ENCODE measurements at places on chromosomes 12 and 14.
A peak's percentile ranks its signal among the peaks of the same experiment; 100 is the strongest.

DNA sequence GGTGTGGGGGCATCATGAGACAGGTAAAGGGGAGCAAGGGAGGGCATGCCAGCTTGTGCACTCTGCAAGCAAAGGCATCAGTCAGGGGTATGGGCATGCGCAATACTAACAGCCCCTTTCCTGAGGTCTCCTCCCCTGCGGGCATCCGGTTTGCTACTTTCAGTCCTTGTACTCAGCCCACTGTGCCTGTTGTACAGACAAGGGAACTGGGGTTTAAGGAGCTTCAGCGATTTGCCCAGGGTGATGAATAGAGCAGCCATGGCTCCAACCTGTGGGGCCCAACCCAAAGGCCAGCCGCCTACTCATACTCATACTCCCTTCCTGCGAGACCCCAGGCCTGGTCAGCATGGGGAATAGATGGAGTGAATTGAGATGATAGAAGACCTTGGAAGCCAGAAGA, 66.7 kb downstream of the GALNT16 start:
- no peak for DNase-seq

- DNase-seq = no peak
These were observed 4.6 kb upstream of the MFAP5 start for GRCh38 chr12:8667270-8667669.

DNA sequence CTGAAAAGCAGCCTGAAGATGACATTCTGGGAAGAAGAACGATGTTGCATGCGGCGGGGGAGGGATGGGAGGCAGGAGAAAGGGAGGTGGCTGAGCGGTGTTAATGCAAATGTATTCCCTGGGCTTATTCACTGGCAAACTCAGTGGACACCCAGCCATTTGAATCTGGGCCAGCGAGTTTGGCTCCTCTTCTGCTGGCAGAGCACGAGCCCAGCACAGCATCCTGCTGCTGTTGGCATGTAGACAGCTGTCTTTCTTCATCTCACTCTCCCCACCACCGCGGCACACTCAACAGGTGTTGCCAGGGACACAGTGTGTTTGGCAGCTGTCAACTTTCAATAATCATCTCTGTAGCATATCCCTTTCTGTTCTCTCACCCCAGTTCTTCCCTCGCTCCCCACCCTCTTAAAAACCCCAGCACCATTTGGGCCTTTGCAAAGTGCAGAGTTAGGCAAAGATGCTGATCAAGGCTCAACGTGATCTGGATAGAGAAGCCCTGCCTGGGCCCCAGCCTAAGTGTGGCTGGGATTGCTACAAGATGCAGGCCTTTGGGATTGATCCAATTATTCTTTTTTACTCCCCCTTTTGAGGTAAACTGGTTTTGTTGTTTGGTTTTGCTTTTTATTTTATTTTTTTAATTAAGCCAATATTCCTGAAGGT, 131.9 kb downstream of the EXOC5 start:
- peak; percentile 77 for DNase-seq

- DNase-seq = no peak
These were observed 25.6 kb upstream of the NFYB start for GRCh38 chr12:104163631-104164030.

GRCh38 chr12:1702713-1703112, 11.8 kb downstream of the ADIPOR2 start:
- DNase-seq = no peak

DNA sequence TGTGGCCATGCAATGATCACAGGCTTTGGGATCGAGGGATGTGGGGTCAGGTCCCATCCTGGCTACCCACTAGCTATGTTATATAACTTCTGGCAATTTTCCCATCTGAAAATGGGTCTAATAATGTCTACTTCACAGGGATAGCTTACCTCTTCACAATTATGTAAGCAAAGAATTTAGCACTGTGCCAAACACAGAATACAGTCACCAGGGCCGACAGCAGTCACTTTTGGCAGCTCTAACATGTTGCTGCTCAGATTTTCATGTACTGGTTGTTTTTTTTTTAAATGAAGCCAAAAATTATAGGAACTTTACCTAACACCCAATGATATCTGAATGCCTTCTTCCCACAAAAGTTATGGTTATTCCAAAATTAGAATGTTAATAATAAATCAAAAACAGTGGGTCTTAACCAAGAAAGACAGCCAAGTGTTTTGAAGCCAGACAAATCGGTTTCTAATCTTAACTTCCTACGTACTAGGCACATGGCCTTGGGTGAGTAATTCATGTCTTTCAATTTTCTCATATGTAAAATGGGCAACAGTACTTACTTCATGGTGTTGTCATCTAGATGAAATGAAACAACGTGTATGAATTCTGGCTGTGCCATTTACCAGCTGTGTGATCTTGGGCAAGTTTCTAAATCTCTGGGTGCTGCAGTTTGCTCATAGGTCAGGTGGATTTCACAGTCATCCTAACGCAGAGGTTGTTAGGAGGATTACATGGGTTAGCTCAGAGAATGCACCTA, 13.0 kb upstream of the PCED1B start:
- no peak for DNase-seq

GRCh38 chr14:22836301-22837113, at the start of gene MMP14:
Gene MMP14, plus strand, starts transcription at chr14:22836585. Its CDS starts 233 bp downstream, at chr14:22836818.
- DNase-seq = no peak

DNA sequence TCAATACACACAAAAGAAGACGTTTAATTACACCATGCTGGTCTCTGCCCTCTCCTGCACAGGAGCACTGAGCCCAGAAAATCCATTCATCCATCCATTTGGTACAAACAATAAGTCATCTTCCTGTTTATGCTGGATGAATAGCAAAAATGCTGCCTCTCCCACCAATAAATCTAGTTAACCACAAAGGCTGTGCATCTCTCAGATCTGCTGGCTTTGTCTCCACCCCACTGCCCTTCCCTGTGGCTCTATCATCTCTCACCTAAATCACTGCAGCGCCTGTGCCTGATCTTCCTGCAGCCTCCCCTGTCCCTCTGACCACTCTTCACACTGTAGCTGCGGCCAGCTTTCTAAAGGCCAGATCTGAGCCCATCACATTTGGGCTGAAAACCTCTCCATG, 72.9 kb upstream of the DDX11 start:
- no peak for DNase-seq

- no peak for DNase-seq
These were observed 1.4 kb downstream of the SYT10 start for GRCh38 chr12:33438025-33438772.

- DNase-seq = no peak
These were observed 28.6 kb downstream of the MAX start for GRCh38 chr14:65073605-65074201.

DNA sequence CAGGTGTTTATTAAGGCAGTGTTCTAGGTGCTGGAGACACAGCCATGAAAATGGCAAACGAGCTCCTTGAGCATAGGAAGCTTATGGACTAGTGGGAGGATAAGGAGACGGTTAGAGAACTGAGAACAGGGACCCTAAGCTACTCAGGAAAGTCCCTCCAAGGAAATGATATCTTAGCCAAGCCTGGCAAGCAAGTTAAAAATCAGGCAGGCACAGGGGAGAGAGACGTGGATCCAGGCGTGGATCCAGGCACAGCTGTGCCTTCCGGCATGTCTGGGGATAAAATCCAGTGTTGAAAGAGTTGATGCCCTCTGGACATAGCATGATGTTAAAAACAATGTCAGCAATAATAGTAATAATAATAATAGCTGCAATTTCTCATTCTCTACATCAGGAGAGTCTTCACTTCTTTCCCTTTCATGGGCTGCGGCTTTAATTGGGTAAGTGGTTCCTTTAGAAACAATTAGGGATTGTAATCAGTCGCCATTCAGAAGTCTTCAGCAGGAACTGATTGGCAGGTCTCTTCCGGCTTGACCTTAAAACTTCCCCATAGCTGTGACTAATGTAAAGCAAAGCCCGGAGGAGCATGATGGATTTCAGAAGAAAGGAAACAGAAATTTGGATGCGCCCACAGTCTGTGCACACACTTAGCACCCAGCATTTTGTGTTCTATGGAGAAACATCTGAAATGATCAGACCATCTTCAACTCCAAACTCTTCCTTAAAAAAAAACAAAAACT, 230.2 kb downstream of the SLC41A2 start:
- DNase-seq = no peak

- DNase-seq = no peak
These were observed 388.5 kb downstream of the PAWR start for GRCh38 chr12:79302162-79302814.

GRCh38 chr14:36955376-36955775, 217.0 kb downstream of the SLC25A21 start:
- no peak for DNase-seq

GRCh38 chr14:23154964-23155587, 28.4 kb downstream of the SLC7A8 start:
- peak; percentile 73 for DNase-seq
